Bladder microvascular endothelial cell (primary cell): ENCODE measurements at places on chromosomes 16 and 17. TPM values are rescaled to one million over a fixed set of nuclear protein-coding genes. Genes with fewer than 3 reads are reported as not detected.

The CD68 gene
- total RNA-seq, result 0.65 and 1.1 TPM in 2 replicates

The KIF2B gene
- total RNA-seq, result not detected in 2 replicates

The UTS2R gene
- total RNA-seq, result not detected in 2 replicates

The KRT32 gene
- total RNA-seq, result not detected in 2 replicates

The CSH2 gene
- total RNA-seq, result not detected in 2 replicates

The TRAF7 gene
- 59.9 and 113 TPM in 2 replicates for total RNA-seq

The AOC3 gene
- 0.31 and 0.32 TPM in 2 replicates for total RNA-seq

The GNGT2 gene
- 0.50 and 1.3 TPM in 2 replicates for total RNA-seq

The SLC5A11 gene
- not detected in 2 replicates for total RNA-seq

The SLC52A1 gene
- under 0.01 and 0.19 TPM in 2 replicates for total RNA-seq

The SLC38A7 gene
- 17.3 and 47.7 TPM in 2 replicates for total RNA-seq

The CLDN7 gene
- 0.82 and 8.1 TPM in 2 replicates for total RNA-seq

The CXCL16 gene
- total RNA-seq, result 1.3 and 2.6 TPM in 2 replicates

The EPOP gene
- total RNA-seq, result 0.49 and 0.63 TPM in 2 replicates

The C17orf107 gene
- total RNA-seq, result 0.49 and 1.1 TPM in 2 replicates

The PALB2 gene
- 4.7 and 9.2 TPM in 2 replicates for total RNA-seq

The CTRB2 gene
- not detected in 2 replicates for total RNA-seq

The TSNAXIP1 gene
- 0.81 and 0.88 TPM in 2 replicates for total RNA-seq

The RTN4RL1 gene
- 0.06 TPM in 1 of 2 replicates, not detected in the other for total RNA-seq

The CDK10 gene
- 32.2 and 62.8 TPM in 2 replicates for total RNA-seq

The KRT25 gene
- total RNA-seq, result not detected in 2 replicates

The GPRC5B gene
- total RNA-seq, result 39.2 and 195 TPM in 2 replicates

The CCDC137 gene
- 9.2 and 10.7 TPM in 2 replicates for total RNA-seq

The TLCD3B gene
- total RNA-seq, result 0.16 TPM in 1 of 2 replicates, not detected in the other

The FOXC2 gene
- 0.16 and 2.0 TPM in 2 replicates for total RNA-seq

The GJC1 gene
- 8.1 and 12.6 TPM in 2 replicates for total RNA-seq

The RAC3 gene
- total RNA-seq, result 13.1 and 14.3 TPM in 2 replicates

The PRSS22 gene
- total RNA-seq, result not detected in 2 replicates

The DOC2A gene
- 0.32 and 0.63 TPM in 2 replicates for total RNA-seq

The TPSAB1 gene
- not detected in 2 replicates for total RNA-seq

The PLCD3 gene
- total RNA-seq, result 10.2 and 31.5 TPM in 2 replicates

The ZNF48 gene
- total RNA-seq, result 9.1 and 13.3 TPM in 2 replicates

The CMTM4 gene
- total RNA-seq, result 5.5 and 11.0 TPM in 2 replicates

The CPHXL2 gene
- not detected in 2 replicates for total RNA-seq

The ODAD4 gene
- 0.19 TPM in 1 of 2 replicates, not detected in the other for total RNA-seq

The SOX15 gene
- total RNA-seq, result 0.06 and 0.49 TPM in 2 replicates

The CD79B gene
- 1.1 and 13.4 TPM in 2 replicates for total RNA-seq

The KCNJ12 gene
- total RNA-seq, result 0.06 and 0.32 TPM in 2 replicates

The NTN3 gene
- 0.13 TPM in 1 of 2 replicates, not detected in the other for total RNA-seq

The KRTAP2-1 gene
- total RNA-seq, result not detected in 2 replicates

The CCL3 gene
- total RNA-seq, result not detected in 2 replicates

The SCNN1G gene
- 0.13 and 0.16 TPM in 2 replicates for total RNA-seq

The APOBR gene
- not detected in 2 replicates for total RNA-seq

The MC1R gene
- total RNA-seq, result 0.97 and 2.1 TPM in 2 replicates

The KCTD19 gene
- 0.16 TPM in 1 of 2 replicates, not detected in the other for total RNA-seq

The ITGA2B gene
- under 0.01 and 0.76 TPM in 2 replicates for total RNA-seq

The CACNA1G gene
- not detected in 2 replicates for total RNA-seq

The ODF4 gene
- not detected in 2 replicates for total RNA-seq

The CSF3 gene
- total RNA-seq, result 0.19 and 0.97 TPM in 2 replicates

The C17orf78 gene
- not detected in 2 replicates for total RNA-seq

The ARL5C gene
- not detected in 2 replicates for total RNA-seq
